Activated naive CD8-positive, alpha-beta T cell treated with anti-CD3 and anti-CD28 coated beads, Interleukin-2, amount 10 ng/mL, durations not matched to agents 7 days and 5 days (primary cell): ENCODE measurements at places on chromosomes 12 and 14.

- no peak overlapping the region for H3K27ac ChIP-seq
- H3K27me3 ChIP-seq: peaks cover 68% of the 10 kb centered on the region
- DNase-seq: no peak
- H3K4me3 ChIP-seq: no peak overlapping the region
- H3K4me1 ChIP-seq: peaks cover 17% of the 10 kb centered on the region
- H3K36me3 ChIP-seq: no peaks in the 10 kb centered on the region
Measured at GRCh38 chr14:85530626-85531025, 682 bp downstream of the FLRT2 start.

DNA sequence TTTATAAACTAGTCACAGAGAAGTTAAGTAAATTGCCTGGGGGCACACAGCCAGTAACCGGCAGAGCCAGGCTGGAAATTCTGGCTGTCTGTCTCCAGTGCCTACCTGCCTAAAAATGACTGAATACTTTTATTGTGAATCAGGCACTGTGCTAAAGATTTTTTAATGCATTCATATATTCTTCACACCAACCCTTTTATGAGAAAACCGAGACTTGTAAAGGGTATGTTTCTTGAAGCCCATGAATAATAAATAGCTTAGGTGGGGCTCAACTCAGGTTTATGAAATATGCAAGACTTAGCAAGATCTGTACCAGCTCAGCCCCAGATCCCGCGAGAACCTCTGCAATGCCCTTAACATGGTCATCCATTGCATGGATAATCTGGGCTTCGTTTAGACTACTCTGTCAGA lies 60.8 kb downstream of the TMCC3 start:
- H3K27ac ChIP-seq: no peak overlapping the region
- no peak for DNase-seq
- no peaks in the 10 kb centered on the region for H3K4me1 ChIP-seq
- H3K36me3 ChIP-seq: no peaks in the 10 kb centered on the region
- no peak overlapping the region for H3K4me3 ChIP-seq

GRCh38 chr12:122382919-122383350 lies 39.5 kb downstream of the CLIP1 start:
- no peak overlapping the region for H3K4me3 ChIP-seq
- H3K36me3 ChIP-seq: no peaks in the 10 kb centered on the region
- no peak overlapping the region for H3K27ac ChIP-seq
- H3K27me3 ChIP-seq: no peaks in the 10 kb centered on the region
- H3K4me1 ChIP-seq: peaks cover 6% of the 10 kb centered on the region
- DNase-seq: no peak

- no peak overlapping the region for H3K4me3 ChIP-seq
- no peaks in the 10 kb centered on the region for H3K36me3 ChIP-seq
- H3K27ac ChIP-seq: no peak overlapping the region
- no peaks in the 10 kb centered on the region for H3K27me3 ChIP-seq
- no peaks in the 10 kb centered on the region for H3K4me1 ChIP-seq
Measured at GRCh38 chr14:94539181-94539580, 22.1 kb upstream of the SERPINA4 start.

DNA sequence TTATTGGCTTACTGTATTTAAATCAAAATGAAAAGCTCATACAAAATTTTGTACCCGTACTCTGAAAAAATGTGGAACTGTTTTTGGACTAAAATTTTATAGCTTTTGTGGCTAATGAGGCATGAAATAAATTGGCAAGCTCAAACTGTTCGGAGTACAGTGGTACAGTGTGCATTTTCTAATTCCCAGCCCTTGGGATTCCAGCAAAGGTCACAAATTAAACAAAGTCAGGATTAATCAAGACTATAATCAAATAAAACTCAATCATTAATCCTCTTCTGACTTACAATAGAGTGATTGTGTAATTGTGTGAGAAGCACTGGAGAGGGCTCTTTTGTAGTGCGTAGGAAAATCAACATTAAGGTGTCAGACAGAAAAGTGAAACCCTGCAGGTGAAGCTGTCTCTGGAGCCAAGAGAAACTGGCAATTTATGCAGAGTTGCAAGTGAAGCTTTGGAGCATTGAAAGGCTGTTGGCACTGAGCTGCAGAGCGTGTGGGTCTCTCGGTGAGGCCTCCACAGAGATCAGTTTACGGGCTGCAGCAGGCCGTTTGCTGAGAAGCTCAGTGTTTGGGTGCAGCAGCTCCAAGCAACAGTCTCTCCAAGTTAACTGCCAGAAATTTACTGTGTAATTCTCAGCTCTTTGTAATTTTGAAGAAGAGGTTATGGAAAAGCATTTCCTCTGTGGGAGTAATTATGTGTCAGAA lies 275.9 kb downstream of the FBXL14 start:
- H3K4me1 ChIP-seq: peaks cover 2% of the 10 kb centered on the region
- no peak overlapping the region for H3K27ac ChIP-seq
- H3K36me3 ChIP-seq: peaks cover 13% of the 10 kb centered on the region
- no peaks in the 10 kb centered on the region for H3K27me3 ChIP-seq
- no peak for DNase-seq
- H3K4me3 ChIP-seq: no peak overlapping the region

DNA sequence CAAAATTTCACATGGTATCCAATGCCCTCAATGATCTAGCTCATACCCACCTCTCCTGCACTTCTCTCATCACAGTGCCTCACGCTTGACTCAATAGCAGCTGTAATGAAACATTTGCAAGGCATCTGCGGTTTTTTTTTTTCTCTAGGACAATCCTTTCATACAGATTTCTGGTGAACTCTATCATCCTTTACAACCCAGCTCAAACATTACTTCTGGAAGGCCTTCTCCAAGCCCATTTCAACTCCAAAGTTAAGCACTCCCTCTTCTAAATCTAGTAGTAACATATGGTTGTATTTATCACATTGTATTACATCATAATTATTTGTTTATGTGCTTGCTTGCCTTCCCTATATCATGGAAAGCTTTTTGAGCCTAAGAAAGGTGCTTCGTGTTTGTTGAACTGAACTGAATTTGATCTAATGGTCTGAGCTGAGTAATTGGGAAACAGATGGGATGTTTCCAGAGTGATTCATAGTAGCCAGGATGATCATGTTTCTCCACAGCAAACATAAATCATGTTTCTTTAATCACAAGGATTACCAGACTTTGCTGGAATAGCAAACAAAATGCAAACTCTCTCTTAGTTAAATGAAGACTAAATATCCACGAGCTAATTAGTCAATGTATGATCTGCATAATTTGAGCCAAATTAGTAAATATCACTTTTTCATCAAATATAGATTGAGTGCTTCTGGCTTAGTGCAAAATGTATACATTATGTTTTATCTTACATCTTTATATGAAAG lies 14.3 kb downstream of the CFL2 start:
- no peaks in the 10 kb centered on the region for H3K4me1 ChIP-seq
- DNase-seq: no peak
- no peaks in the 10 kb centered on the region for H3K27me3 ChIP-seq
- no peaks in the 10 kb centered on the region for H3K36me3 ChIP-seq

DNA sequence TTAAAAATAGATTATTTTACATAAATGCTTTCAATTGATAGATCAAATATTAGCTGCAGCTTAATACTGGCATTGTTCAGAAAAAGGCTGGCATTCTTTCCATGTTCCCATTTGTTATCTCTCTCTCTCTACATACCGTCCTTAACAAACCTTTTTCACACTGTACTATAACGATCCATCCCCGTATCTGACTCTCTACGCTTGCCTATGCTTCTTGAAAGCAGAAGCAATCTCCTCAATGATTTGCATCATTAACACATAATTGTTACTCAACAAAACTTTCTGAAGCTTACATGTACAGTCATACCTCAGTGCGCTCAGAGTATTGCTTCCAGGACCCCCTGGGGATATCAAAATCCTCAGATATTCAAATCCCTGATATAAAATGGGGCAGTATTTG lies 89.7 kb downstream of the TMTC1 start:
- DNase-seq: no peak
- no peaks in the 10 kb centered on the region for H3K27me3 ChIP-seq

- H3K4me1 ChIP-seq: no peaks in the 10 kb centered on the region
- H3K4me3 ChIP-seq: no peak overlapping the region
- H3K27ac ChIP-seq: no peak overlapping the region
- no peaks in the 10 kb centered on the region for H3K36me3 ChIP-seq
- peaks cover 31% of the 10 kb centered on the region for H3K27me3 ChIP-seq
Measured at GRCh38 chr14:66174453-66174891, 311.7 kb upstream of the CCDC196 start.

DNA sequence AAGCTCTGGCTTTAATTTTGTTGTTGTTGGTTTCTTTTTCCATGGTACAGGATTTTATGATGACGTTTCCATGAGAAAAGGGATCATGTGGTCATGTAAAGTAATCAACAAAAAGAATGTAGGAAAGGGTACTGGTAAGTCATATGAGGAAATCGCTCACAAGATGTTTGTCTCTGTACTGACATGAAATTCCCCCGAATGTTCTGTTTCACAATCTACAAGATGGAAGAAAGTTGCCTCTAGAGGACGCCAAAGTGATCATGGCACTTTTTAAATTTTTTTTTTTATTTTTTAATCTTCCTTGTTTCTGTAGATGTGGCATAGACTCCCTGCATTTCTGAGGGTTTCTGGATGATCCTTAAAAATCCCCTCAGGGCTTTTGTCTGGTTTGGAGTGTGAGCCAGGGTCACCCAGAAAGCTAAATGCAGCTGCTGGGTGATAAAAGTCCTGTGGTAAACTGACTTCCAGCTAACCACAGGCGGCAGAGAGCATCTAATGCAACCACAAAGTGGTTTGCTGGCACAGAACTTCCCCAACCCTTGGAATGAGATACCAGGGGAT lies 393.5 kb downstream of the CCDC91 start:
- H3K4me3 ChIP-seq: no peak overlapping the region
- no peak overlapping the region for H3K27ac ChIP-seq
- no peak for DNase-seq

- H3K4me1 ChIP-seq: peaks cover 51% of the 10 kb centered on the region
- peak overlapping the region; percentile 80 for H3K4me3 ChIP-seq
- H3K27ac ChIP-seq: peak overlapping the region; percentile 87
- peaks cover 12% of the 10 kb centered on the region for H3K36me3 ChIP-seq
- no peaks in the 10 kb centered on the region for H3K27me3 ChIP-seq
Measured at GRCh38 chr12:53223389-53224060, 8.5 kb downstream of the RARG start.

DNA sequence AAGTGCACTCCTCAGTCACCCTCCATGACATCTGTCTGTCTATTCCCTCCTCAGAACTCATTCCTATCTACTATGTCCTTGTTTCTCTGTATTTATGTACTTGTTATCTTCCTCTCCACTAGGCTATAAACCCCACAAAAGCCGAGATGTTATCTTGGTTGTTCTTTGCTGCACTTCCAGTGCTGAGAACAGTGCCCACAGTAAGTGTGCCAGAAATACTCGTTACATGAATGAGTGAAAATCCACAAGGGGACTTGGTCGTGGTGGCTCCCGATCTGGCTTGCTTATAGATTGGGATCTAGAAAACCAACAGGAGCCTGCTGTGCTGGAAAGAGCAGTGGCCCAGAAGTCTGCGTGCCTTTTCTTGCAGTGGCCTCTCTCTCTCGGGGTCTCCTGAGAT lies 111.9 kb upstream of the PRMT8 start:
- H3K36me3 ChIP-seq: no peaks in the 10 kb centered on the region
- no peak overlapping the region for H3K4me3 ChIP-seq
- no peak for DNase-seq
- peaks cover 13% of the 10 kb centered on the region for H3K27me3 ChIP-seq
- H3K4me1 ChIP-seq: no peaks in the 10 kb centered on the region
- H3K27ac ChIP-seq: no peak overlapping the region

DNA sequence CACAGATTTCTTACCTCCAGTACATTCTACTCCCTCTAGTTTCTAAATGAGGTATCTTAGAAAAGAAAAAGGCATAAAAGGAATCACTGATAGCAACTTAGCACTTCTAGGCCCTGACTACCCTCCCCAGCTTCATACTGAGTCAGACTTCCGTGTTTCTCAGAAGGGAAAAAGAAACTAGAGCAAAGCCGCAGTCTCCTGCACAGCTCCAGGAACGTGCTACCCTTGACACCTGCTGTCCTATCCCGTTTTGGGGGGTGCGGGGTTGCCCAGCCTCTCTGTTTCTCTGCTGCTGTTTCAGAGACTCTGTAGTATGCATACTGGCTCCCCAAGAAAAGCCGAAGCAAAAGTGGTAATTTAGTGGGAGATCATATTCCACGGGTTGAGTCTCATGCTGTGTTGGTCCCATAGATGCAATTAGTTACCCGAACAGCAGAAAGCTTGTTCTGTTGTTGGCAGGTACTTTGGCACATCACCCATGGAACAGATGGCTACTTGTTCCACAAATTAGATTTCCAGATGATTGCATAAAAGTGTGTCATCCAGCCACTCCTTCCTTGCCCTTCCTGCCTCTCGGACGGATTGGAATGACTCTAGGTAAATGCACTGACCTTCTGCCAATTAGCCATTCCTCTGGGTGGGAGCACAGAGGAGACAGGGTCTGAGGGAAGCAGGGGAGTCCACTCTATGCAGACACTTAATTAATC lies 438.1 kb downstream of the FUT8 start:
- H3K36me3 ChIP-seq: peaks cover 41% of the 10 kb centered on the region
- H3K27me3 ChIP-seq: peaks cover 2% of the 10 kb centered on the region
- H3K27ac ChIP-seq: peak overlapping the region; percentile 87
- peak overlapping the region; percentile 23 for H3K4me3 ChIP-seq

DNA sequence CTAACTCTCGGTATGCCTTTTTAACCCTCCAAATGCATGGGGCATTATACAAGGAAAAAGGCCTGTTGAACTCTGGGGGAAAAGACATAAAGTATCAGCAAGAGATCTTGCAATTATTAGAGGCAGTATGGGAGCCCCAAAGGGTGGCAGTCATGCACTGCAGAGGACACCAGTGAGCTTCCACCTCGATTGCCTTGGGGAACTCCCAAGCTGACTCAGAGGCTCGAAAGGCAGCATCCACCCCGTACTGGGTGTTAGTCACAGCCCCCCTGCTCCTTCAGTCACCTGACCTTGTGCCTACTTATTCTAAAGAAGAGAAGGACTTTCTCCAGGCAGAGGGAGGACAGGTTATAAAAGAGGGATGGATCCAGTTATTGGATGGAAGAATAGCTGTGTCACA lies 781.4 kb upstream of the TMEM132C start:
- no peaks in the 10 kb centered on the region for H3K4me1 ChIP-seq
- no peak overlapping the region for H3K27ac ChIP-seq
- H3K4me3 ChIP-seq: no peak overlapping the region
- no peak for DNase-seq

DNA sequence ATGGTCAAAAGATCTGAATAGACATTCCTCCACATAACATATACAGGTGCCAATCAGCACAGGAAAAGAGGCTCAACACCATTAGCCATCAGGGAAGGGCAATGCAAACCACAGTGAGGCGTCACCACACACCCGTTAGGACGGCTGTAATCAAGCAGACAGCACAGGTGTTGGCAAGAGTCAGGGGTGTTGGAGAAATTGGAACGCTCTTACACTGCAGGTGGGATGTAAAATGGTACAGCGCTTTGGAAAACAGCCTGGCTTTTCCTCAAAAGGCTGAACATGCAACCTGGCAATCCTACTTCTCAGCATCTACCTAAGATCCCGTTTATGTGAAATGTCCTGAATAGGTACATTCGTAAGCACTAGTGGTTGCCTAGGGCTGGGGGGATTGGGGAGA lies 21.5 kb upstream of the MMP17 start:
- H3K4me3 ChIP-seq: no peak overlapping the region
- peaks cover 1% of the 10 kb centered on the region for H3K4me1 ChIP-seq
- H3K27me3 ChIP-seq: no peaks in the 10 kb centered on the region
- H3K36me3 ChIP-seq: peaks cover 7% of the 10 kb centered on the region

- H3K27me3 ChIP-seq: no peaks in the 10 kb centered on the region
- H3K27ac ChIP-seq: no peak overlapping the region
- no peaks in the 10 kb centered on the region for H3K4me1 ChIP-seq
Measured at GRCh38 chr12:27382171-27382795, 49.6 kb downstream of the BMAL2 start.

- no peak for DNase-seq
- H3K27ac ChIP-seq: no peak overlapping the region
- H3K4me1 ChIP-seq: peaks cover 11% of the 10 kb centered on the region
Measured at GRCh38 chr14:95458459-95458858, 58.0 kb downstream of the SYNE3 start.
